Tibial nerve (tissue), 4 donors: ENCODE measurements at places on chromosomes 2 and 18.

DNA sequence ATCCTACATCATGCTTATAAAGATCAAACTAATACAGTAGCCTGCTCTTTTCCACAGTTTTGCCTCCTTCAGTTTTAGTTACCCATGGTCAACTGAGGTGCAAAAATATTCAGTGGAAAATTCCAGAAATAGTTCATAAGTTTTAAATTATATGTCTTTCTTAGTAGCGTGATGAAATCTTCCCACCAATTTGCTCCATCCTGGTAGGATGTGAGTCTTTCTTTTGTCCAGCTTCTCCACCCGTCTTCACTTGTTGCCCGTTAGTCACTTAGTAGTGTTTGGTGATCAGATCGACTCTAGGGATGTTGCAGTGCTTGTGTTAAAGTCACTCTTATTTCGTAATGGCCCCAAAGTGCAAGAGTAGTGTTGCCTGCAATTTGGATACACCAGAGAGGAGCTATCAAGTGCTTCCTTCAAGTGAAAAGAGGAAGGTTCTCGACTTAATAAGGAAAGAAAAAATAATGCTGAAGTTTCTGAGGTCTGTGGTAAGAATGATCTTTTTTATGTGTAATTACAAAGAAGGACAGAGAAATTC, 57.0 kb downstream of the CEP192 start:
- no peak overlapping the region for H3K4me3 ChIP-seq
- DNase-seq, result no peak
- no peaks in the 10 kb centered on the region for H3K4me1 ChIP-seq
- no peak overlapping the region for H3K27ac ChIP-seq
- peaks cover 72% of the 10 kb centered on the region for H3K36me3 ChIP-seq

GRCh38 chr2:33033606-33034081, 86.9 kb downstream of the LTBP1 start:
- H3K27ac ChIP-seq, result no peak overlapping the region
- no peak overlapping the region for H3K4me3 ChIP-seq
- DNase-seq, result no peak
- no peaks in the 10 kb centered on the region for H3K36me3 ChIP-seq
- no peaks in the 10 kb centered on the region for H3K27me3 ChIP-seq

DNA sequence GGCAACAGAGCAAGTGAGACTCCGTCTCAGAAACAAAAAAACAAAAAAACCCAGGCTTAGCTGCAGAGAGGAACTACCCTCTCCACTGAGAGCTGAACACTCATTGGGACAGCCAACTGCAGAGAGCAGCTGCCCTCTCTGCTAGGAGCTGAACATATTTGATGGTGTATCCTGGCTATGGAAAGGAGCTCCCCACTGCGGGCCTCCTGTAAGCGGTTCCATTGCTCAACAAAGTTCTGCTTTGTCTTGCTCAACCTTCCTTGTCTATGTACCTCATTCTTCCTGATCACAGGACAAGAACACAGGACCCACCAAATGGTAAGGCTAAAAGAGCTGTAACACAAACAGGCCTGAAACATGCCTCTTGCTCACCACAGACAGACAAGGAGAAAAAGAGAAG, 246.3 kb upstream of the LRRTM4 start:
- DNase-seq, result no peak
- H3K4me3 ChIP-seq, result no peak overlapping the region

DNA sequence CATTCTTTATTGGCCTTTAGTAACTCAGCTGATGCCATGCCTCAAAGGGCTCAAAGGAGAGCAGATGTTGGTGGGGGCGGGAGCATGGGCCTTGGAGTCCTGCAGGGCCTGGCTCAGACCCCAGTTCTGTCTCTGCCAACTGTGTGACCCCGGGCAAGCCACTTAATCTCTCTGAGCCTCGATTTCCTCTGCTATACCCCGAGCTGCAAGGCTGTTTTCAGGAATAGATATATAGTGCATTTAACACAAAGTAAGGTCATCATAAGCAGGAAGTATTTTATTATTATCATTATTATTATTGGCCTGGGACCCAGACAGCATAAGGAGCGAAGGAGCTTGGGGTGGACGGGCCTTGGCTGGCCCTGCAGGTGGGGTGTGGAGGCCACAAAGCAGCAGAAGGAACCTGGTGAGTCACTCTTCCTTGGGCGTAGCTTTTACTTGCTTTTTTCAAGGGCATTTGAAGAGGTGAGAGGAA, 162.7 kb downstream of the INHBB start:
- no peak for DNase-seq
- no peak overlapping the region for H3K4me3 ChIP-seq
- H3K27me3 ChIP-seq, result no peaks in the 10 kb centered on the region
- no peak overlapping the region for H3K27ac ChIP-seq
- peaks cover 8% of the 10 kb centered on the region for H3K4me1 ChIP-seq
- no peaks in the 10 kb centered on the region for H3K36me3 ChIP-seq
